ENCODE measurements at places on chromosomes 1 and 21.

- DNase-seq: no peak
These were observed 29.1 kb downstream of the TRPM2 start for GRCh38 chr21:44382536-44382935.

DNA sequence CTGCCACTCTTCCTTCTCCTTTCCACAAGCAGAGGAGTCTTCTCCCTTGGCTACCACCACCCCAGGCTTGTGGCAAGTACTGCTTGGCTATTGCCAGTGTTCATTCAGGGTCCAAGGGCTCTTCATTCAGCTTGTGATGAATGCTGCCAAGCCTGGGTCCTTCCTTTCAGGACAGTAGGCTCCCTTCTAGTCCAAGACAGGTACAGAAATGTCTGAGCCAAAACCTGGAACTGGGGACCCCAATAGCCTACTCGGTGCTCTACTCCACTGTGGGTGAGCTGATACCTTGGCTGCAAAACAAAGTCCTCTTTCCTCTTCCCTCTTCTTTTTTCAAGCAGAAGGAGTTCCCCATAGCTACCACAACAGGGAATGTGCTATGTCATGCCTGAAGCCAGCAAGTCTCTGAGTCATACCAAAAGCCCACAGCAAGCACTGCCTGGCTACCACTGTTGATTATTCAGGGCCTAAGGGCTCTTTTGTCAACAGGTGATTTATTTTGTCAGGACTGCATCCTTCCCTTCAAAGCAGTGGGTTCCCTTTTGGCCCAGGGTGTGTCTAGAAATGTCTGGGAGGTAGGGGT lies 268.9 kb downstream of the HHAT start:
- DNase-seq: peak; percentile 46

GRCh38 chr1:84133479-84133878 lies 10.6 kb upstream of the PRKACB start:
- DNase-seq: no peak

- DNase-seq: no peak
These were observed 124.1 kb downstream of the OMA1 start for GRCh38 chr1:58422436-58422835.

DNA sequence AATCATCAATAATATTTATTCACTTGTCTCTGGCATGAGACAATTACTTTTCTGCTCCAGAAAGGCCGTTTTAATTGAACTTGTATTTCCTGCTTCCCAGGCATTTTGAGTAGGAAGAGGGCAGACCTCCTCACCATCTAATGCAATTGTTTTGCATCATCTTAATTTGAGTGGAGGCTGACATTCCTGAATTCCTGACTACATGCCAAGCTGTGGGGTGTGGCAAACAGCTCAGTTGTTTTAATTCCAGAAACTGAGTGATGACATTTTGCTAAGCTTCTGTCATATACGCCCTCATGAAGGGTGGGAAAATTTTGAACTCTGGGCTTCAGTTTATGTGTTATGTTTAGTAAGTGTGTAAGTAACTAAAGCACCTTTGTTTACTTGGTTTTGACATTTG lies 125.4 kb upstream of the USP25 start:
- no peak for DNase-seq

DNA sequence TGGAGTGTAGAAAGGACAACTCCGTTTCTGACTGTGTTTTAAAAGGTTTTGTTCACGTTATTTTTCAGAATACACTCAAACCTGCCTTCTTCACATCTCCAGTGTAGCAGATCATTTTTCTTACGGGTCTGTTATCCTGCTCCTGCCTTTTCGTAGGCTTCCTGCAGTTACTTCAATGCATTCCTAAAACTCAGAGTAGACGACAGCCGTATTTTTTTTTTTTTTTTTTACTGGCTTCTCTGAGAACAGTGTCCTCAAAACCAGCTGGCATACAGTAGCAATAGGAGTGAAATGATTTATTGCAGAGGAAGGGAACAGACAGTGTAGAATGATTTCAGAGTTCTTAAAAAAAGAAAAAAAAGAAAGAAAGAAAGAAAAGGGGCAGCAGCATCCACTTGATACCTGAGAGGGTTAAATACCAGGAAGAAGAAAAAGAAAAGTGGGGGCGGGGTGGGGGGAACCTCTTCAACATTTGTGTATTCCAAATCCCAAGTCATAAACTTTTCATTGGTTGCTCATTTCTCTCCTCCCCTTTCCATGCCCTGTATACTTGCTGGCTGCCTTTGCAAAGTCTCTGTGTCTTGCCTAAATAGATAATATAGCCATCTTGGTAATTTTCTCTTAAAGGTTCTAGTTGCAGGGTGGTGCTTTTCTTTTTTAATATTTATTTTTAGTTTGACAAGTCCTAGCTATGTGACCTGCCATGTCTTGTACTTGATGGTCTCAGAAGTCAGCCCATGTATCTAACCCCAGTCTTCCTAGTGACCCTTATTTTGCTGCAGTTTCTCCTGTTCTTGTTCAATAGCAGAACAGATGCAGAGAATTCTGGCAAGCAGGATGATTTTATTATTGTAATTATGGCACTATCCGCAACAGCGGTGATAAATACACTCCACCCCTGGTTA lies 2.8 kb downstream of the TGFB2 start:
- no peak for DNase-seq

DNA sequence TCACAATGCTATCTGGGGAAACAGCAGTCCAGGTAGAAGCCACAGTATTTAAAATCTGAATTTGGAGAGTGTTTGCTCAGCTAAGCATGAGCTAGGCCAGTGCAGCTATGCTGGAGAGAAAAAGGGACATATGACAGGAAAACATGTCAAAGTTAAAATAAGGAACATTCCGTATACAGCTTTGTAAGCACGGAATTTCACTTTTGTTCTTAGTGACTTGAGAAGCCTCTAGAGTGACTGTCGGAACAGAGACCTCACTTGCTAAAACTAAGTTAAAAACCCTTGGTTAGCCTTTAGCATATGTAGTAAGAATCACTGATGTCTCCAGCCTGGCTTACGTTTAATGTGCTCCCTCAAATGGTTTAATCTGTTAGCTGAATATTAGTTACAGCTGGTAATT lies 661.7 kb downstream of the KCNT2 start:
- DNase-seq: no peak

- no peak for DNase-seq
These were observed 111.9 kb upstream of the TENT5C start for GRCh38 chr1:117493906-117494305.

- DNase-seq: no peak
These were observed 16.7 kb upstream of the WASF2 start for GRCh38 chr1:27506703-27507102.

DNA sequence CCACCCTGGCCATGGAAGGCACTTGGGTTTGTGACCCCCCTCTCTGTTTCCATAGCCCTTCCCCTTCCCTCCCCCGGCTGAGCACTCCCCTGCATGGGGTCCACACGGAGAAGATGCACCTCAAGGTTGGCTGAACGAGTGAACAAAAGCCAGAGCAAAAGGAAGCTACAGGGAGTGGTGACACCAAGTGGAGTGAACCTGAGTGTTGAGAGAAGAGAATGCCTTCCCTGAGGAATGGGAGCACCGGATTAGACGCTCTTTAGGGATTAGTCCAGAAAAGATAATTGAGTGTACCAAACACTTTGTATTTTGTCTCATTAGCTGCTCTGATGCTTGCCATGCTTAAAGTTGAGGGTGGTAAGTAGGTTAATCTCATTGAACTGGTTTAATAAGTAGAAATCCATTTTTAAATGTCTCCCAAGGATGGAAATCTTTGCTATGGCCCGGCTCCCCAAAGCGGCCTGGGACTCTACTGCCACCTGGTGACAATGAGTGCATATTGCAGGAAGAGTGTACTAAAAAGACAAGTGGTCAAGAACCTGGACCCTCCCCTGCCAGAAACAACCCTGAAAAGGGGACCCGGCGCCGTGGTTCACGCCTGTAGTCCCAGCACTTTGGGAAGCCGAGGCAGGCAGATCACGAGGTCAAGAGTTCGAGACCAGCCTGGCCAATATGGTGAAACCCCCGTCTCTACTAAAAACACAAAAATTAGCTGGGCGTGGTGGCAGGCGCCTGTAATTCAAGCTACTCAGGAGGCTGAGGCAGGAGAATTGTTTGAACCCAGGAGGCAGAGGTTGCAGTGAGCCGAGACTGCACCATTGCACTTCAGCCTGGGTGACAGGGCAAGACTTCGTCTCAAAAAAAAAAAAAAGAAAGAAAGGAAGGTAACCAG lies 150.6 kb upstream of the ZC3H12A start:
- peak; percentile 50 for DNase-seq

GRCh38 chr1:12594966-12595756 lies 22.8 kb downstream of the DHRS3 start:
- DNase-seq: peak; percentile 12

Data from hematopoietic multipotent progenitor cell treated with erythropoietin and hydrocortisone succinate and interleukin-3 and kit ligand, for 6 days (in vitro differentiated cells).